ENCODE measurements at places on chromosomes 13 and 19.

GRCh38 chr13:19345158-19345557, 163.5 kb upstream of the TUBA3C start:
- peak; percentile 0 for DNase-seq

DNA sequence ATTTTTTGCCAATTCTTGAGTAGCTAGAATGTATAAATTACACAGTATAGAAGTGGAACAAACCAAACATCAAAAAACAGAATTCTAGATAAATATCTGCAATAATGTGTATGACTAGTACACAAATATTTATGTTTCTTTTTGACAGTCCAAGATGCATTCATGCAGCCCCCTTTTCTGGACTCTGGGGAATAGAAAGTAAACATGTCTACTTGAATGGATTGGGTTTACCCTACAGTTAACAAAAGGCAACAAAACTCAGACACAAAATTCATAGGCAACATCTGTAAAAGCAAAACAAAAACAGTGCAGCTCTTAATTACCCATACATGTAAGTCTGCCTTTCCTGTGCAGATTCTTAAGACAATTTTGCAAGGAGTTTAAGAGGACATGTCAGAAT, 419.4 kb upstream of the DACH1 start:
- no peak for DNase-seq

GRCh38 chr19:51071095-51071405, 6.2 kb upstream of the KLK13 start:
- no peak for DNase-seq

DNA sequence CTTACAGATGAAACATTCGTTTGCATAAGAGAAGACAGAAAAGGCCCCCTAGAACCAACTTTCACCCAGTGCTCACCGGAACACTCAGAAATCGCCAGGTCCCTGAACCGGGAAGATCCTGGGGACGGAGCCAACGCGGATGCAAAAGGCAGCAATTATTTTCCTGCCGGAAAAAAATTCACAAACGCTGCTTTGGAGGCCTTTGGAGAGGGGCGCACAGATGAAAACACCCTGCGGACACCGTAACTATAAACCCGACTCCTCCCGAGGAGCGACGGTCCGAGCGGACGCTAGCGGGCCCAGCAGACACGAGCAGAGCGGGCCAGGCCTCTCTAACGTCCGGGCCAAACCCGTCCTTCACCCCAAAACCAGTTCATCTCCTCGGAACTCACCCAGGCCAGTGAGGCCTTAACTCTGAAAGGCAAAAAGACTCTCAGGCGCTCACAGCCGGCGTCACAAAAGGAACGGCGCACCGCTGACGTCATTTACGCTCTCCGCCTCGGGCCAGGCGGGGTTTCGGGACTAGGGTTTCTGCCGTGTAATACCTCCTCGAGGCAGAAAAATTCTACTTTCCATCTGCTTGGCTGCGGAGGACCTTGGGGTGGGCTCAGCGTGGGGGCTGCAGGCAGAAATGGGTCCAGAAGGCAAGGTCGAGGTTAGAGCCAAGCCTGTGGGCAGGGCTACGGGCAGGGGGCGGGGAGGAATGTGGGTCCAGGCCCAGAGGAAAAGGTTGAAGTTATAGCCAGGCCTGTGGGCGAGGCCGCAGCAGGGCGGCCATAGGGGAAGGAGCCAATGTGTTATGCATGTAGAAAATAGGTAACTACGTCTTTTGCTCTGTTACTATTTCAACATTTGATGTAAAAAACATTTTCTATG, at the start of gene ZNF426:
TSS of gene ZNF426 (minus strand) at position 463 of the 876 bp plus-strand sequence. CDS start 2,413 bp downstream, outside the sequence.
- peak; percentile 86 for DNase-seq

GRCh38 chr13:38606699-38607535, 80.0 kb upstream of the FREM2 start:
- DNase-seq, result no peak

GRCh38 chr19:48878196-48879024, 6.2 kb downstream of the PPP1R15A start:
- no peak for DNase-seq

GRCh38 chr13:101977475-101977874, 424.4 kb downstream of the FGF14 start:
- no peak for DNase-seq

- no peak for DNase-seq
Measured at GRCh38 chr13:111866731-111867245, 200.2 kb upstream of the SOX1 start.

DNA sequence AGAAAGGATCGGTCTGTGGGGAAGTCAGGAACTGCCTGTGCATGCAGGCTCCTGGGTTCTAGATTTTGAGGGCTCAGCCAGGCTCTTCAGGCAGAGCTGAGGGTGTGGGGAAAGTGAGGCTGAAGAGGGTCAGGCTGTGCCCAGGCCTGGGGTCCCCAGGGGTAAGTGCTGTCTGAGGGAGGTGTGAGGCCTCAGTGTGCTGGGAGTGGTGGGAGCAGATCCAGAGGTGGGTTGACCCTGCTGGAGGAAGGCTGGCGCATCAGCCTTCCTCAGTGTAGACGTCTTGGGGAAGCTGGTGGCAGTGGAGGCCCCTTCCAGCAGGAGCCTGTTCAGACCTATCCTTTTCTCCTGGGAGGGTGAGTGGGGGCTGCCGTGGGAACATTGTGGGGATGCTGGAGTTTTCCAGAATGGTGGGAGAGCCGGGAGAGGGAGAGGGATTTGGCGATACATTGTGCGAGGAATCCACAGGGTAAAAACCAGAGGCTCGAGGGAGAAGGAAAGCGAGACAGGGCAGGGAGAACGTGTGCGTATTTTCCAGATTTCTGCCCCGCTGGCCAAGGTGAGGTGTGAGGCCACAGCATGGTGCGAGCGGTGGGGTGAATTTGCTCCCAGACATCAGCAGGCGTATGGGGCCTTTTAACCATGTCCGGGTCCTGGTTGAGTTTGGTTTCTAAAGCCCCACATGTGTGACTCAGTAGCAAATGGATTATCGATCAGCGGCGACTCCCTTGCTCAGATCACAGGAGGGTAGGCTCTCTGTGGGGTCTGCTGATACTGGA, 237.7 kb downstream of the TEX29 start:
- DNase-seq, result no peak

- no peak for DNase-seq
Measured at GRCh38 chr13:46748300-46748699, 48.7 kb downstream of the ESD start.

- no peak for DNase-seq
Measured at GRCh38 chr13:32323912-32324311, 8.6 kb downstream of the BRCA2 start.

DNA sequence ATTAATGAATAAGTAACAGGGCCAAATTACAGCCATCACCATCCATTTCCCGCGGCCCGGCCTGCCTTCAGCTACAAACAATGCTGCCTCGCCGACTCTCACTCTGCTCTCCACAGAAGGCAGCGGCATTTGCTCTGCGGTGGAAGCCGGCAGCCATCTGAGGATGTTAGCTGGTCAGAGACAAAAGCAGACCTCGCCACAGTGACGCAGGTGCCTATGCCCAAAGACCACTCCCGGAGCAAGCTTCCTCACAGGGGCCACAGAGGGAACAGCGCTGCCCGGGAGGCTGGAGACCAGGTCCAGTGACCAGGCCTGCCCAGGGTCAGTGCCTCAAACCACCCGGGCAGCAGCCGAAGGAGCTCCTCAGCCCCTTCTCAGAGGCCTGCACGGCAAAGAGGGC, 16.4 kb downstream of the PEPD start:
- no peak for DNase-seq

GRCh38 chr13:85266331-85266730, 532.9 kb downstream of the SLITRK6 start:
- DNase-seq, result no peak

Data from GM12865 (cell line).